ENCODE measurements at places on chromosomes 16 and 17.
A peak's percentile ranks its signal among the peaks of the same experiment; 100 is the strongest.

DNA sequence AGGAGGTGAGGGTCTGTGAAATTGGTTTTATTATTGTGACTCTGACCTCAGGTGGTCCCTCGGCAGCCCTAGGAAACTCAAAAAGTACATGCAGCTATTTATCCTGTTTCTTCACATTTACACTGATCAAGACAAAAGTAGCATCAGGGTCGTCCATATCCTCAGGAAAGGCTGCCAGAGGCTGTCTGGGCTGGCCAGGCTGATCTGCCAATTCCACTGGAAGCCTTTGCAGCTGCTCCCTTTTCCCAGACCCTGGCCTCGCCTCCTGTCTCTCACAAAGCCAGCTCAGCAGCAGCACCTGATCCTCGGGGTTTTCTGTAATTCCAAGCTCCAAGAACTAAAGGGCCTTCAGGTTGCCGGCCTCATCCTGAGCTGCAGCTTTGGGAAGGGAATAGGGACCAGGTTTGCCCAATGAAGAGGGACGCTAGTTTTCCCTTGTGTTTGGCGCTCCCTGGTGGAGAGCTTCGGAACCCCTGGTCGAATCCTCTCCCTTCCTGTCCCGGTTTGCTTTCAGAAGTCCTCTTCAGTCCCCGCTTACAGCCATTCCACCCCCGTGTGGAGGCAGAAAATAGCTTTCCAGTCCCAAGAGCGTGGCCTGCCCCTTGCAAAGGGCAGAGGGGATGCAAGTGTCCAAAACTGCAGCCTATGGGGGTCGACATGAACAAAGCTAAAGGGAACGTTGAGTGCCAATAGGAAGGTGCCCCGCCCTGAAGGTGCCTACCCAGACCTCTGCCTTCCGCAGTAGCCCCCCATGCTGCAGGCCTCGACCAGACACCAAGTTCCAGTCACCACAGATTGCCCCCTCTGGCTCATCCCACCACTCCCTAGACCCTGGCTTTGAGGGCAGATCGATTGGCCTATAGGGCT is 13.4 kb downstream of the MFSD6L start:
- peak; percentile 68 for DNase-seq

- DNase-seq = no peak
Measured at GRCh38 chr17:15124264-15124595, 140.9 kb downstream of the PMP22 start.

GRCh38 chr16:70675851-70676513 is 9.9 kb downstream of the MTSS2 start:
- DNase-seq = no peak

- no peak for DNase-seq
Measured at GRCh38 chr16:54654429-54654828, 276.2 kb upstream of the IRX5 start.

DNA sequence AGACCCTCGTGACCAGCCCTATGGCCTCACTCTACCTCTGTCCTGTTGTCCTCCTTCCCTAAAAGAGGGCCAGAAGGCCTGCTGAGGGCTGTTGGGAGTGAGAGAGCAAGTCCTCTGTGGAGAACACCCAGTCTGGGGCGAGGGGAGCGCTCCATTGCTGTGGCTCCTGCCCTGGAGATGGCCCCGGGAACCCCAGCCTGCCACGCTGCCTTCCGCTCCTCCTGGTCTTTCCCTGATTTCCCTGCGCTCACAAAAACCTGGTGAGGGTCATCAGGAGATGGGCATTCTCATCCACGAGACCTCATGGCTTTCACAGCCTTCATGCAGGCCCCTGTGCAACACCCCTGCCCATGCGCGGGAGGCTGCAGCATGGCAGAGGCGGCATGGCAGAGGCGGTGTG is 21.2 kb downstream of the DRC3 start:
- no peak for DNase-seq

DNA sequence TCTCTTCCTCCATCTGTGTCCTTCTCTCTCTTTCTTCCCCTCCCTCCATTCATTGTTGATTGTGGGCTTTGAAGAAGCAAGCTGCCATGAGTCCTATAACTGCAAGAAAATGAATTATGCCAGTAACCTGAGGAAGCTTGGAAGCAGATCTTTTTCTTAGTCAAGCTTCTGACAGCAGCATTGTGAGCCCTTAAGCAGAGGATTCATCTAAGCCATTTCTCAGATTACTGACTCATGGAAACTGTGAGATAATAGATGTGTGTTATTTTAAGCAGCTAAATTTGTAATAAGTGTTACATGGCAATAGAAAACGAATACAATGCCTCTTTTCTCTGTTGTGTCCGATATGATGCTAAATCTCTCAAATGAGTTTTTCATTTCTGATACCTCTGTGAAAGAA is 1109.7 kb downstream of the CDH11 start:
- DNase-seq = no peak
